ENCODE measurements at places on chromosomes 7 and 10. TPM values are rescaled to one million over a fixed set of nuclear protein-coding genes. Genes with fewer than 3 reads are reported as not detected.
A peak's percentile ranks its signal among the peaks of the same experiment; 100 is the strongest.

Gene PTF1A
- total RNA-seq: 50.7 TPM

DNA sequence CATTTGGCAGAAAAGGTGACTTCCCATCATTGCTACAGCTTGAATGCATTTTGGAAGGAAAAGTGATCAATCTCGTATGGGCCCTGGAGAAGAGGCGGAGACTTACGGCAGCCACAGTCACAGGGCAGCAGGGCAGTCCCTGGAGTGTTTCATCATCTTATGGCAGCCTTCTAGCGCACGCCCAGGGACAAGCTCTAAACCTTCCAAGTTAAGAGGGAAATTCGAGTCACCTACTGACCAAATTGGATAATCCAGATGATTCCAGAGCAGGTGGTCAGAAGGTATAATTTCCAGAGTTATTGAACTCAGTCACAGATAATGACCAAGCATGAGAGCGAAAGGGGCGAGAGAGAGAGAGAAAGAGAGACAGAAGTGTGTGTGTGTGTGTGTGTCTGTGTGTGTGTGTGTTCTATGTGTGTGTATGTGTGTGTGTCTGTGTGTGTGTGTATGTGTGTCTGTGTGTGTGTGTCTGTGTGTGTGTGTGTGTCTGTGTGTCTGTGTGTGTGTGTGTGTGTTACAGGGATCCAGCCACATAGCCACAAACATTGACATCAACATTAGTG lies 123.7 kb upstream of the ADAM12 start:
- no peak for DNase-seq

- no peak for DNase-seq
These were observed 86.2 kb upstream of the DDC start for GRCh38 chr7:50651271-50651989.

DNA sequence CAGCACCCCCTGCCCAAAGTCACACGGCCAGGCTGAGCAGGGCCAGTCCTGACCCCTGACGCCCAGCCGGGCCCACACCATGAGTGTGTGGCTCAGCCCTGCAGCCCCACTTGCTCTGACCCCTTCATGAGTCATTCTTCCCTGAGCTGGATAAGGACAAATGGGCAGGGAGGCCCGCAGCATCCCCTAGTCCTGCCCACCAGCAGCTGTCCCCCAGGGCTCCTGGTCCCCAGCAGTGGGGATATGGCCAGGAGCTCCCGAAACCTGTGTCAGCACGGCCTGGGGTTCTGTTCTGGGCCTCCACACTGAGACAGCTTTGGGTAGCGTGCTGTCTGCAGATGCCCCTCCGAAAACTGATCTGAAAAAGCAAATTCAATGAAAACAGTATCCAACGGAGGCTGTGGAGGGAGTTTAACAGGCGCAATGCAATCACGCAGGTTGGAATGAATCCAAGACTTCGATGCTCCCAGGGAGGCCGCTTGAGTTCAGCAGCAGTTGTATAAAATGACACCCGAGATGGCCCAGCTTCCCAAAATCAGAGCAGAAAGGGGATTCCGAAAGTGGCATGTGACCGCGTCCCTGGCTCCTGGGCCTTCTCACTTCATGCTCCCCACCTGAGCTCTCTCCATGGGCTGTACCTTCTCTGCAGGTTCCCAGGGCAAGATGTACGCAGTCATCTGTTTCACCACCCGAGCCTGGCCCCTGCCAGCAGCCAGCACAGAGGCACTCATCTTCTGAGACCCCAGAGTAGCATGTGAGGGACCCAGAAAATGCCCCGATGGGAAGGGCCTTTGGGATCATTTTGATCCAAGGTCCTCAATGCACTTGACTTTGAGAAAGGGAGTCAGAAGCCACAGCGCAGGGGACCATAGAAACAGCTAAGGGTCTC lies 214.1 kb downstream of the USP6NL start:
- DNase-seq: no peak

DNA sequence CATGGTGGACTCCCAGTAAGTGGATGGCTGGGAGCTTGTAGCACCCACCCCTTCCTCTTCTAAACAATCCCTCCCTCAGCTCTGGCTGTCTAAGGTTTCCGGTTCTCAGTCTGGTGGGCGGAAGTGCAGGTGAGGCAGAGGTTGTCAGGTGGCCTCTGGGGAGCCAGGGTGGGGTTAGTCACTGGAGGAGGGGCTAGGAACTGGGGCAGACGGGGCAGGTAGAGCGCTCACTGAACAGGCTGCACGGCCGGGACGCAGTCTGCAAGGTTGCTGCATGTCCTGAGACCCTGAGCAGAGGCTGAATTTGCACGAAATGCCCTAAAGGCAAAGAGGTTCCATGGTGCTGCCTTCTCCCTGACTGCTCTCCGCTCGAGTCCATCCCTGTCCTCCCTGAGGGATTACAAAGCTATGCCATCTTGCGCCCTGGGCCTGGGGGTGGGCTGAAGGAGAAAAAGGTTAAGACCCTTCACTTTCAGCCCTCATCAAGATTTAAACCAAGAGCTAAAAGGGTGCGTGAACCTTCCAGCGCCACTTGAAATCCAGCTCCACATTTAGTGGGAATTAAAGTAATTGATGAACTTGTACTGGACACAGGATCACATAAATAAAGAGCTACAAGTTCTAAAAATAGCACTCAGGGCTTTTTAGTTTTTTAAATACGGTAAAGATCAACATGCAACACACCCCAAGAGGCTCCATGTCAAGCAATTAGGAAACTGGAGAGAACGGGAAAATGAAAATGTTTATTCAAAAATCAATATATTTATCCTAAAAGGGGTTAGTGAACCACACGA lies 62.3 kb upstream of the CTBP2 start:
- no peak for DNase-seq

DNA sequence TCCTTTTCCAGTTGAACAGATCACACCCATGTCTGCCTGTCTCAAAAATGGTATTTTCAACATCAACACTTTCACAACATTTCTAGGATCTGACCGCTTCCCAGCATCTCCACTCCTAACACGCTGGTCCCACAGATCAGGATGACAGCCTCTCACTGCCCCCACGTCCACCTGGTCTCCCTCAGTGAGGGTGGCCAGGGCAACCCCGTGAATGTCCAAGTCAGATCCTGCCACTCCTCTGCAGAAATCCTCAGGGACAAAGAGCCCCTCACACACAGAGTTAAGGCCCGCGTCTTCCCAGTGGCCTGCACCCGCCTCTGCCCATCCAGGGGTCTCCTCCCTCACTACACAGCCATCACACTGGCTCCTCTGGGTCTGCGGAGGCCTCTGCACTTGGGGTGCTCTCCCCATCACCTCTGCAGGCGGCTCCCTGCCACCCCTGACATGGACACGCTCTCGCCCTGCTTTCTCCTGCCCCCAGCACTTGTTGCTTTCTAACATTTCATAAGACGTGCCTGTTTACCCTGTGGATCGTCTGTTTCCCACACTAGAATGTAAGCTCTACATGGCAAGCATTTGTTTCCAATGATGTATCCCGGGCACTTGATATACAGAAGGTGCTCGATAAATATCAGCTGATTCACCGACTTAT lies 20.0 kb downstream of the GNA12 start:
- DNase-seq: no peak

GRCh38 chr7:2785071-2785500 lies 59.0 kb downstream of the GNA12 start:
- DNase-seq: no peak

Gene PAPOLB
- 0.07 TPM for total RNA-seq

GRCh38 chr7:22867003-22867402 lies 44.4 kb upstream of the TOMM7 start:
- DNase-seq: no peak

Gene CPA2
- 85.0 TPM for total RNA-seq

GRCh38 chr7:48188776-48189520 lies 17.7 kb downstream of the ABCA13 start:
- no peak for DNase-seq

Gene PSTK
- 6.1 TPM for total RNA-seq

DNA sequence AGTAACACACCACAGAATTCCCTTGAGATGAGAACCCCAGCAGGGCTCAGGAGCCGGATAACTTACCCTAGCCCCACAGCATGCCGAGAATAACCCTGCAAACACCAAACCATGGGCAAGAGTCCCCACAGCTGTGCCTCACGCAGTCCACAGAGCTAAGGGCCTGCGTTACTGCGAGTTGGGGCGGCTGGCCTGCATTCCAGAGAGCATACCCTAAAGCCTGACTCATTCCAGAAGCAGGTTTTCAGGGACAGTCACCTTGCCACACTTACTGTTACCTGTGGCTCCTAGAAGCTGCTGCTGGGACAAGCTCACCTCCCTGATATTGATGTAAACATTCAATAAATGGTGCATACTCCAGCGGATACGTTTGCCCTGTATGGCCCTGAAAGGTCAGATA lies 18.6 kb downstream of the FGFR2 start:
- DNase-seq: no peak

Gene CYP2C19
- total RNA-seq: 0.42 TPM

DNA sequence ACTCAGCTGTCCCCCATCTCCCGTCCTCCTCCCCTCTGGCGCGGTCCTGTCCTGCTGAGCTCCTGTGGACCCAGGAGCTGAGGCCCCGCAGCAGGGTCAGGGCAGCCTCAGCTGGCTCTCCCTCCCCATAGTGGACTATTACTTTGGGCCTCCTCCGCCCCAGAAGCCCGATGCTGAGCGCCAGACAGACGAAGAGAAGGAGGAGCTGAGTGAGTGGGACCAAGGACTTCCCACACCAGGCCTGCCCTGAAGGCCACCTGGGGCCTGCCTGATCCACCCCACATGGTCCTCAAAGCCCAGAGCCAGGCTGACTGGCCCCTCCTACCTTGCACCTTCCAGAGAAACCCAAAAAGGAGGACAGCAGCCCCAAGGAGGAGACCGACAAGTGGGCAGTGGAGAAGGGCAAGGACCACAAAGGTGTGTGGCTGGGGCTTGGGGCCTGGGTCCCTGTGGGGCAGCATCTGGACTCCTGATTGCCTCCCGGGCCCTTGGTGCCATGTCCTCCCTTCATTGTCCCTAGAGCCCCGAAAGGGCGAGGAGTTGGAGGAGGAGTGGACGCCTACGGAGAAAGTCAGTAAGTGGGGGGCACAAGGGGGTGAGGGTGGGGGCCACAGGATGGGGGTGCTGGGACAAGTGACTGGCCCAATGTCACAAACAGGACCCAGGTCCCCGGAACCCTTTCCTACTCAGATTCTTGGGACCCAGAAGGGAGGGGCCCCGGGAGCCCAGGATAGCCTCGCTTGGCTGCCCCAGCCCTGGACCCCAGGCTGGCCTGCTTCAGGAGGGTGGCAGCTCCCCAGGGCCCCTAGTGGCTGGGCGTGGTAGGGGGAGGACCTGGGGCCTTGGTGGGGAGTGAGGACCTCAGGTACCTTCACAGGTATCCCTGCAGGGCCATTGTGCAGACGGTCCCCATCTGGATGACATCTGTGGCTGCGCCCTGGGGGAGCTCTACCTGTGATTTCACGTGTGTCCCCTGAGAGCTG lies 4.9 kb downstream of the AEBP1 start:
- no peak for DNase-seq

- DNase-seq: no peak
These were observed 4.0 kb upstream of the LGI1 start for GRCh38 chr10:93753621-93754250.

DNA sequence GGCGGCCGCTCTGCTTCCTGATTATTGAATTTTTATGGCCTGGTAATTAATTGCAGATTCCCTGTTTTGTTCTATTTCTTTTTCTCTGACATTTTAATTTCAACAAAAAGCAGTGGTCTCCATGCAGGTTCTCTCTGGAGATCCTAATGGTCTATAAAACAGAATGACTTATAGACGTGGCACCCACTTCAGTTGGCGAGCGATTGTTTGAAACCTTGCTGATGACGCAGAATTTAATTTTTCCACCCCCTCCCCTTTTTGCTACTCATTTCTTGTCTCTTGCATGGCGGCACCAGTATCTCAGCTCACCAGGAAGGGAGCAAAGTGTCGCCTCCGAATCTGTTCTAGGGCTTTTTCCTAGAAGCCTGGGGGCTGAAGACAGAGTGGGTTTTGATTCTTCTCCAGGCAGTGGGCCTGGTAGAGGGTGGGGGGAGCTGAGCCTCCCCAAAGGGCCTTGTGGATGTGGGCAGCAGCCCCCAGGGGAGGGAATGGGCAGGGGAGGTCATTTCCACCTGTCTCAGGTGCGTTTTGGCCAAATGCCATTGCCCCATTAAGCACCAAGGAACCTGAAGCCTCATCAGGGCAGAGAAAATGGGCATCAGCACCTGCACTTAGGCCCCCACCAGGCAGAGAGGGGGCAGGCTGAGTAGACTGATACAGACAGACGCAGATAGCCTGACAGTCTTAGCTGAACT lies 3.5 kb upstream of the COMTD1 start:
- no peak for DNase-seq

- DNase-seq: no peak
These were observed 147.3 kb upstream of the CDCA7L start for GRCh38 chr7:22093001-22093400.

Gene HOXA11
- total RNA-seq: not detected

GRCh38 chr7:150308575-150308974 lies 14.6 kb upstream of the LRRC61 start:
- DNase-seq: no peak

- no peak for DNase-seq
These were observed 25.9 kb downstream of the LMOD2 start for GRCh38 chr7:123681561-123681960.

GRCh38 chr7:1619152-1620079 lies 49.6 kb upstream of the PSMG3 start:
- no peak for DNase-seq

DNA sequence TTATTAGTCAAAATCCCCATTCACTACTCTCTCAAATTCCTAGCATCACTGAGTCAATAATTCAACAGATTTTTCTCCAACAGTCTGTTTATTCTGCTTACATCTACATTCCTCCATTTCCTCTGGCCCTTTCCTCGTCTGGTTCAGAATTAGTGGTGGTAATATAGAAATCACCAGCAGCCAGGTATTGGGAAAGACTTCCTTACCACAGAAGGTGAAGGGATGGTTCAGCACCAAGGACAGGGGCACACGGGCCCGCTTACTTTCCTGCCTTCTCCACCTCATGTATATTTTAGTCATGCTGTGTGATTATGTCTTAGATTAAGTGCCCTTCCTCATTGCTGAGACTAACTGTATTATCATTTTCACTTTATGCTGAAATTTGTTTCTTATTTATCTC lies 70.4 kb upstream of the APBB1IP start:
- peak; percentile 66 for DNase-seq

Gene LANCL2
- total RNA-seq: 21.6 TPM

DNA sequence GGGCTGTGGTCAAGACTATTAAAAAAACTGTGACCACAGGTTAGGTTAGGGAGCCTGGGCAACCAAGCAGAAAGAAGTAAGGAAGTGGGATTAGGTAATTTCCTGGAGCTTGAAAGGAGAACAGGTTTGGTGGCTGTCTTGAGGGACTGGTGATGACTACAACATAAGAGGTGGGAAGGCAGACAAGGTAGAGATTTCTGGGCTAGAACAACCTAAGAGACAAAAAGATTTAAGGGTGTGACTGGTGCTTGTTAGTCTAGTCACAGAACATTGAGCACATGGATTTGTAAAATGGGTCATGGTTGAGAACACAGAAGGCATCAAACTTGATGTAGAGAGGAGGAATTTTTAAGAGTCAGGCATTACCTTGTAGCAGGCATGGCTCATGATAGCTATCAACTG lies 123.7 kb upstream of the ASAH2 start:
- no peak for DNase-seq

Gene STEAP2
- 4.9 TPM for total RNA-seq

- DNase-seq: no peak
These were observed 165.8 kb downstream of the CACNB2 start for GRCh38 chr10:18306031-18306430.

Gene TRPV5
- total RNA-seq: 0.13 TPM

- no peak for DNase-seq
These were observed 17.9 kb downstream of the PLPP4 start for GRCh38 chr10:120474956-120475355.

All from progenitor cell of endocrine pancreas (in vitro differentiated cells).